ENCODE measurements at places on chromosomes 7 and 10.

- no peak for DNase-seq
Observed at GRCh38 chr10:78408671-78409472, 375.2 kb downstream of the RPS24 start.

DNA sequence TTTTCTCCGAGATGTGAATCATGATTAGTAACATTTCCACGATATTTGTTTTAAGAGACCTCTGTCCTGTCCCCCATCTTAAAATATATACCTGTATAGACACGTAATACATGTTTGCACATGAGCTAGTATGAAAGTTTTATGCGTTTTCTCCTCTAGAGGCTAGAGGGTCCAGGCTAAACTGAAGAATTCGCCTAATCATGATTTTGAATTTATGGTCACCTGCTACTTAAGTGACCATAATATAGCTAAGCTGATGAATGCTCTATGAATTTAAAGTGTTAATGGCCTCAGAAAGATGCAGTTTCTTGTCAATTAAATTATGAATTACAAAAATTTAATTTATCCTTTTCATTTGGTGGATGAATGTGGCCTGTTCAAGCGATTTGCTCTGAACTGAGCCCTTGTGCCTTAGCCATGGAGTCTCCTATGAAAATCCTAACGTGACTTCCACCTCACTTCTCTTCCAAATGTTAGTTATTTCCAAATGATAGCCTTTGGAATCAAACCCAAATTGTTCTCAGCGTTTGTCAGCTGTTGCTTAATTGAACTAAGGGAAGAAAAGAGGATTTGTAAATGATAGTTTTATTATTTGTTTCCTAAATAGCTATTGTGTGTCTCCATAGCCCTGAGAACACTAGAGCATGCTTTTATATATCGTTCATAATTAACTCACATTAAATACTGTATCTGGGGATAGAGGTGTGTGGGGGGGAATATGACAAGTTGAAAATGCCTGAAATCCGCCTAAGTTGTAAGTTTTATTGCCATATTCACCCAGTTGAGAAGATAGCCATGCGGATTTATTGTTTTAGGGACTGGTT lies 2.3 kb downstream of the CELF2 start:
- DNase-seq: no peak

GRCh38 chr7:37796138-37796775 lies 52.1 kb upstream of the NME8 start:
- no peak for DNase-seq

GRCh38 chr7:150847536-150847935 lies 4.8 kb upstream of the AOC1 start:
- no peak for DNase-seq

DNA sequence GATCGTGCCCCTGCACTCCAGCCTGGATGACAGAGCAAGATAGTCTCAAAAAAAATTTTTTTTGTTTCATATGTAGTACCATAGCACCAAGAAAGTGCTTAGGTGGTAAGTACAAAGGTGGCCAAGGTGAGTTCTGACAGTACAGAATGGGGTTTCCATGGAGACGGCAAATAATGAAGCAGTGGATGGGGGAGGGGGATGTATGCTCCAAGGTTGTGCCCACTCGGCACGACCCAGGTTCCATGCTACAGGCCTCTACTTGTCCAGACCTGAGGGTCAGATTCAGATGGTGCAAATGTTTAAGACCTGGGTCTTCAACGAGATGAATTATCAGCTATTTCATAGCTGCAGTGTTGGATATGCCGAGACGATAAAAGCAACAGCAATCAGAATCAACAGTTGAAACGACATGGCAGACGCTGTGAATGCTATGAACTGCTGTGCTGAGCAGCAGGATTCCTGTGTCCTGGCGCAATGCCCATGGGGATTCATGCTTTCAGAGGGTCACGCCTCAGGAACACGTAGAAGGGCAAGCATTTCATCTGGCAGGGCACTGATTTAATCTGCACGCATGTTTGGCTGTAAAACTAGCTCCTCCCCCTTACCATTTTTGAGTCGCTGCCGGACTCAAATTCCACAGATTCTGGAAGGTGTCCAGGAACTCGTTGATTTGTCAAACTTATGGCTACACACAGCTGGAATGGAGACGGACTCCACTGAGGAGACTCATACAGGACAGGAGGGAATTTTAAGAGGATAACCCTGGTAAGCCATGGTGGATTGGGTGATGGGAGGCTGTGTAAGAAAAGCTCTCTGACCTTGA lies 256.5 kb downstream of the FRMD4A start:
- DNase-seq: no peak

GRCh38 chr7:121398246-121398645 lies 2.1 kb upstream of the FAM3C start:
- DNase-seq: no peak

GRCh38 chr10:30048768-30049517 lies 10.4 kb downstream of the JCAD start:
- no peak for DNase-seq

GRCh38 chr10:69097729-69098128 lies 9.8 kb downstream of the SRGN start:
- no peak for DNase-seq

GRCh38 chr10:80196270-80196949 lies 8.9 kb downstream of the ANXA11 start:
- no peak for DNase-seq

All from stimulated activated CD8-positive, alpha-beta memory T cell treated with anti-CD3 and anti-CD28 coated beads, Interleukin-15, amount 100 ng/mL, for 4 hours (primary cell).